ENCODE measurements at places on chromosomes 12 and 14. TPM values are rescaled to one million over a fixed set of nuclear protein-coding genes. Genes with fewer than 3 reads are reported as not detected.

TMTC2 gene
- 22.6 TPM for total RNA-seq

LRFN5 gene
- not detected for total RNA-seq

NTS gene
- not detected for total RNA-seq

PLBD1 gene
- 3.4 TPM for total RNA-seq

CLMN gene
- total RNA-seq: 5.8 TPM

DHRS2 gene
- 0.07 TPM for total RNA-seq

TTC5 gene
- total RNA-seq: 23.0 TPM

RBP5 gene
- total RNA-seq: not detected

BTBD6 gene
- total RNA-seq: 52.6 TPM

ZBTB25 gene
- 8.3 TPM for total RNA-seq

ATP2B1 gene
- total RNA-seq: 138 TPM

SUSD6 gene
- total RNA-seq: 9.2 TPM
